NCI-H774 (cell line): ENCODE measurements at places on chromosomes 7 and 10.

DNA sequence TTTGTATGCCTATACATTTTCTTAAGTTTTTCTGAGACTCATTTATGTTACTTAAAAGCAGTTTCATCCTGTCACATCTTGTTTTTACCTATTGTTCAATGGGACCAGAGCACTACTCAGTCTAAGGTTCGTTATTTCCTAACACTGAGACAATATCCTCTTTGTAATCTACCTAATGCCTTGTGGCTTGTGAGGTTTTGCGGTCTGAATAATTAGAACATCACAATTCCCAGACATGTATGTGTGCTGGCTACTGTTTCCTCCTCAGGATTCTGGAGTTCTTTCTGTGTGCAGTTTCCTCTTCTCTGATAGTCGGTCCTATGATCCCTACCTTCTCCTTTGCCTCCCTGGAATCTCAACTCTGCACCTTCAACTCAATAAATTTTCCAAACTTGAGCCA, 620.2 kb downstream of the ANKRD7 start:
- DNase-seq = no peak

DNA sequence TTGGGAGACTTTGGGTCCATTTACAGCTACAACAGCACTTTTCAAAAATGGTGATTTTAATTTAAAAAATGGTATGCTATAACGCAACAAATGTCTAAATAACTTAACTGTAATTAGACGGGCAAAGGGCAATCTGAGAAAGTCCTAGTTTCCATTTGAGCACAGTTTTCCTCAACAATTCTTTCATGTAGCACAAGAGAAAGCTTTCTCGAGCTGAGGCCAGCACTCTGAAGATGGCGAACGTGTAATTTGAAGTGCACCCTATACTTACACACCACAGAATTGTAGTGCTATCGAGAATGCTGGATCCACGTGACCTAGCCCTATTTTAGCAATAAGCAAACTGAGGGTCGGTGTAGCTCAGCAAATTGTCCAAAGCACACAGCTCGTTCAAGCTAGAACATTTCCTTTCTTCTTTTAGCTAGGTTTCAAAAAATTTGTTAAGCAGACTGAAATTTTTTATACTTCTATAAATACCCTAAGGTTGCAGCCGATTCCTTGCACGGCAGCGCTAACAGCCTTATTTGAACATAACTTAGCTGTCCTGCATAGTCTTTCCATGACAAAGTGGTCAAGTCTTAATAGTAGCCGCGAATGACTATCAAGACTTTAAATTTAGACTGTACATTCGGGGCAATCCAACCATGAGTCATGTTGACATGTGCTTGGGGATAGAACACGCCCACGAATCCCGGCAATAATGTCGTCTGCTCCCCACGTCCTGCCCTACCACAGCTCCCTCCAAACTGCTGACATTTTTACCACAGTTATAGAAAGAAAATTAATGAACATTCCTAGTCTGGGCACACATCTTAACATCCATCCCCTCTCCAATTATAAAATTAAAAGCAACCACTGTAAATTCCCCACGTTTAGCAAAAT, 10.0 kb downstream of the KLF6 start:
- DNase-seq = no peak

DNA sequence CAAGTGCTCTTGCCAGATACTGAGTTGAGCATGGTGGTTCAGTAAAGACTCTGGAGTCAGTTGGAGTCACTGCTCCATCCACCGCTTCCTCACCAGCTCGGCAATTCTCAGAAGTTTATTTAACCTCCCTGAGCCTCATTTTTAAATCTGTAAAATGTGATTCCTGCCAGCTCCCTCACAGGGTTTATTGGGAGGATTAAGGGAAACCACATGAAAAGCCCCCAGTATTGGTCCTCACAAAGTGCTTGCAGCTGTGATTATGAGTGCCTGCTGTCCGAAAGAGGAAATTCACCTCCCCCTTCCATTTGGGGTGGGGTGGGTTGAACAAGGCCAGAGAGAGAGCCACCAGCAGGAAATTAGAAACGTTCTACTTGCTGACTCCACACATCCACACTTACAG, 99.0 kb downstream of the AOAH start:
- no peak for DNase-seq

- no peak for DNase-seq
Measured at GRCh38 chr10:78551184-78552005, 517.4 kb upstream of the ZMIZ1 start.
